ENCODE measurements at places on chromosomes 3 and 15.

DNA sequence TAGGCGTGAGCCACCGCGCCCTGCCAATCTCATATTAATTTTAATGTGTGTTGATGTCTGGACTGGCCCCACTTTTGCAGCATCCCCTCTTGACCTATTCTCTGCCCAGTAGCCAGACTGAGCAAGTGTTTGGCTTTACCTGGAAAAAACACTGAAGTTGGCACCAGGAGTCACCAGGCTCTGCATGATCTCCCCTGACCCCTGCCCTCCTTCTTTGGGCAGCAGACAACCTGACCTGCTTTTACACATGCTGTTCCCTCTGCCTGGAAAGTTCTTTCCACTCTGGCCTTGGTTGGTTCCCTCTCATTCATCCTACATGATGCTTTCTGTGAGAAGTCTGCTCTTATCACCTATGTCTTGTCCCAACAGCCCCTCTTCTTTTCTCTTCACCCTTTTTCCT is 67.9 kb upstream of the SLC2A2 start:
- no peak for DNase-seq

GRCh38 chr15:29962407-29962806 is 120.3 kb upstream of the GOLGA8J start:
- DNase-seq = no peak

GRCh38 chr15:39896846-39897245 is 23.2 kb downstream of the GPR176 start:
- no peak for DNase-seq

GRCh38 chr3:106014518-106014917 is 145.7 kb upstream of the CBLB start:
- DNase-seq = no peak

DNA sequence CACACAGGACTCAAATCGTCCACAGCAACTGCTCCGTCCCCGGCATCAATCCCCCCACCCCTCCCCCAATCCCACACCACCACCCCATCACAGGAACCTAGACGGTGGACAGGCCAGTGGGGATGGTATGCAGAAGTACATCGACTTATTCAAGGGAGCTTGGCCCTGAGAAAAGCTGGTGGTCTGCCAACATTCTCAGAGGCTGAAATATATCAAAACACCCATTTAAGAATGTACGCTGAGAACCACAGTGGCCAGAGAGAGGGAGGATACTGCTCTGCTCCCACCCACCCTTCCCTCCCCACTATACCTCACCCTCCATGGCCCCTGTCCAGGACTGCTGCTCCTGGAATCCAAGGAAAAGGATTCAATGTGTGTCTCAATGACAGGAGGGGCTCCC is 12.4 kb upstream of the USP3 start:
- no peak for DNase-seq

DNA sequence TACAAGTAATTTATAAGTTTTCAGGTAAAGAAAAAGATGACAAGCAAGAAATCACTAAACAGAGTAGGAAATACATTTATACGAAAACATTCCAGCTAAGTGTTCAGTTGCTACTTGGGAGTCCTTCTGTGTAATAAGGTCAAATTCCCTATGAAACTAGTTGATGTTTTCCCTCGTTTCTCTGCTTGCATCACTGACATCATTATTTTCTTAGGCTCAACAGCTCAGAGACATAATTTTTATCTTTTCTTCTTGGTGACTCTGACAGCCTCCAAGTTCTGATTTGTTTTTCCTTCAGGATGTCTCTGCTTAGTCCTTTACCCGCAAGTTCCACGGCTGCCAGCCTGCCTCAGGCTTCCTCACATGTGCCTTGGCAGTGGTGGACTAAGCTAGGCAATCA is 173.6 kb downstream of the P3H2 start:
- no peak for DNase-seq

GRCh38 chr15:82186719-82187406 is 75.7 kb downstream of the EFL1 start:
- DNase-seq = no peak

- DNase-seq = no peak
These were observed 789.8 kb downstream of the ROBO1 start for GRCh38 chr3:78978037-78978436.

GRCh38 chr3:195553268-195553667 is 10.1 kb upstream of the PPP1R2 start:
- DNase-seq = no peak

GRCh38 chr3:153111016-153111415 is 51.0 kb upstream of the RAP2B start:
- no peak for DNase-seq

DNA sequence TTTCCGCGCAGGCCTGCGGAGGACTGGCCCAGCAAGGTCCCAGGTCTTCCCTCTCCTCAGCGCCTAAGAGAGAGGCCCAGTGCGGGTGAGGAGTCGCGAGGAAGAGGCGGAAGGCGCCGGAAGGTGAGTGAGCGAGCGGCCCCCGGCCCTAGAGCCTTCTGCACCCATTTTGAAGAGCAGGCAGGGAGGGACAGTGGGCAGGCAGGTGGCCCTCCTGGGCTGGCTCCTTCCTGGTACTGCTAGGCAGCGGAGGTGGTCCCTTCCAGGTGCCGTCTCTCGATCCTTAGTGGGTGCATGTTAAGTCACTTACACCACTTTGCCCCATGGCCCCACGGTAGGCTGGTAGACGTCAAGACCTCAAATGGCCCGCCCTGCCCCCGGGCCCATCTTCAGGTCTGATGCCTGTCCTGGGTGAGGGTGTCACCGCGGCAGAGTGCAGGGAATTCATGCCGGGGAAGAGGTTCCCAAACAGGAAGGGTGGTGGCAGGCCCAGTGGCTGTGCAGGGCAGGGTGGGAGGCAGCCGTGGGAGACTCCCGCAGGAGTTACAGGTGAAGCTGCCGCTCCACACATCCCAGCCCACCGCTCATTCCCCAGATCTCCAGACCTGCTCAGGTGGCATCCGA is 14.4 kb downstream of the PAK6 start:
- no peak for DNase-seq

- DNase-seq = no peak
These were observed 298.3 kb downstream of the ROBO2 start for GRCh38 chr3:77338195-77338594.

GRCh38 chr3:19972054-19972453 is 25.2 kb downstream of the RAB5A start:
- no peak for DNase-seq

GRCh38 chr3:112134335-112135124 is 1.5 kb upstream of the GCSAM start:
- no peak for DNase-seq

GRCh38 chr3:16338999-16339398 is 74.0 kb downstream of the OXNAD1 start:
- DNase-seq = no peak

DNA sequence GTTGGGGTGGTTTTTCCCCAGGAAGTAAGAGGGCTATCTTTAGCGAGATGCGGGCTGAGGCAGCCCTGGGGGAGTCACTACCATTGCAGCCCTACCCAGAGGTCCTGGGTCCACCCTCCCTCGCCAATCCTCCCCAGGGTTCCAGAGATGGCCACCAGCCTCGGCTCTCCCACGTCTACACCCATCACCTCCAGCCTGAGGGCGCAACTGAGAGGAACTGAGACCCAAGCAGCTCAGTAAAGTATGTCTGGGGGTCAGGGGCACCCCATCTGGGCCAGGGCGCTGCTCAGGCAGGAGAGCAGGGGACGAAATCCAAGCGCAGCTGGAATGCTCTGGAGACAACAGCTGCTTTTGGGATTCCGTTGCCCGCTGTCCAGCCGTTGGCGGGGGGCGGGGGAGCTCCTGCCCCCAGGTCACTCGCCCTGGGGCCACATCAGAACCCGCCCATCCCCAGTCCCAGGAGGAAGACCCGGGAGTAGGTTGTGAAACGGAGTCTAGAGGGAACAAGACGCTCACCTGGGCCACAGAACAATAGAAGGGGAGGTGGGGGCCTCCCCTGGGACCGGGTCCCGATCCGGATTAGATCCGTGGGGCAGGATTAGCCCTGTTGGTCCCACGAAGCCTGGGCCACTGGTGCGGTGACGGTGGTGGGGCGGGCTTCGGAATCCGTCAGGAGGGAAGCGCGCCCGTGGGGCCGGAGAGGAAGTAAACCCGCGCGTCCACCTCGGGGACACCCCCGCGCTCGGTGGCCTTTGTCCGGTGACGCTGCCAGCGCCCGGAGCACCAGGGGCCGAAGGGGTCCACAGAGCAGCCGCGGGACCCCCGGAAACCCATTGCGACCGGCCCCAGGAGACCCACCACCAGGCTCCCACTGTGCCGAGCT is 1.4 kb upstream of the NDUFAF3 start:
- no peak for DNase-seq

DNA sequence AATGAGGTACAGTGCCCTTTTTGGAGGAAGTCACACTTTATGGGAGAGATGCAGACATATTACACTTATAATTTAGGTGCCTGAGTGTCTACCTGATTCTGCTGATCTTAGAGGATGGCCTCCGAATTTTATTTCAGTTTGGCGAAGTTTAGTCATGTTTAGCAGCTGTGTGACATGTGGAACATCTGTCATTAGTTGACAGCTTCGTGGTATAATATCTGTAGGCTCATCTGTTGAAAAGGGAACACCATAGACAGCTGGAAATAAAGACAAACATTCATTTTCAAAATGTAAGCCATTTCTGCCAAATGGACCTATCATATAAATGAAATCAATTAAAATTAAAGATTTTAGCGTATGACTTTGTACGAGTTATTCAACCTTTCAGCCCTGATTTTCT is 165.4 kb downstream of the CFAP20DC start:
- DNase-seq = no peak

GRCh38 chr3:66035763-66036477 is 2.8 kb downstream of the MAGI1 start:
- no peak for DNase-seq

- no peak for DNase-seq
These were observed 121.0 kb downstream of the SLMAP start for GRCh38 chr3:57877116-57877515.

GRCh38 chr15:75049392-75049791 is 26.0 kb downstream of the PPCDC start:
- no peak for DNase-seq

DNA sequence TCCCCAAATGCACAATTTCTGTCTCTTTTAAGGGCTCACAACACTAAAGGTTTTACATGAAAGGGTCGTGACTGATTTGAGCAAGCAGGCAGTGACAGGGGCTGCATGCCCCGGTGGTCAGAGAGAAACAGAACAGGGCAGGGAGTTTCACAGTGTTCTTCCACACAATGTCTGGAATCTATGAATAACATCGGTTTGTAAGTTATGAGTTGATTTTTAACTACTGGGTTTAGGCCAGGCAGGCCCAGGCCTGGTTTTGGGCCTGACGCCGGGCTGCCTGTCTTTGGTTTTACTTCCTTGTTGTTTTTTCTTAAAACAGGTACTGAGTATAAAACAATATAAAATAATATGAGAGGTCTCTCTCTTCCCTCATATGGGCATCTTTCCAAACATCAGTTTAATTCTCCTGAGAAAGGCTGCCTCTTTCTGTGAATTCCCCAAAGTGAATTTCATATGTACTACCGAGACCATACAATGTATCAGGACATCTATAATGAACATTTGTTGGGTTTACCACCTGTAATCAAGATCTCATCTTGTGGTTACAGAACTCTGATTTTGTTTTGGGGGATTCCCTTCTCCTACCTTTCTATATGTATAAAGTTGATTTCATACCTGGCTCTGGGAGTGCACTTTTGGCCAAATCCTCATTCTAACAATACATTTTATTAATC is 74.4 kb downstream of the CD200 start:
- DNase-seq = no peak

DNA sequence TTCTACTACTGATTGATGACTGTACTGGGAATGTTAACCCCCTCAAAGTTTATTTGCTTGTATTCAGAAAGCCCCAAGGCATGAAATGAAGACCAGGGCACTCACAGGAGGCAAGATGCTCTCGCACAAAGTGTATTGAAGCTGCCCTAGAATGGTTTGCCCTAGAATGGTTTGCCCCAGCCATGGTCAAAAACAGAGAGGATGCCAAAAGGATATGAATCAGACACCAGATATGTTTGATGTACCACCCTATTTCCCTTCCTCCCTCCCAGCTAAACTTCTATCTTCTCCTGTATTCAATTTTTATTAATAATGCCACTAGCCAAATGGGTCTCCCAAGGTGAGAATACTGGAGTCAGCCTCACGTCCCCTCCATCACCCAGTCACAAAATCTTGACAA is 101.3 kb downstream of the TMCO5A start:
- no peak for DNase-seq

DNA sequence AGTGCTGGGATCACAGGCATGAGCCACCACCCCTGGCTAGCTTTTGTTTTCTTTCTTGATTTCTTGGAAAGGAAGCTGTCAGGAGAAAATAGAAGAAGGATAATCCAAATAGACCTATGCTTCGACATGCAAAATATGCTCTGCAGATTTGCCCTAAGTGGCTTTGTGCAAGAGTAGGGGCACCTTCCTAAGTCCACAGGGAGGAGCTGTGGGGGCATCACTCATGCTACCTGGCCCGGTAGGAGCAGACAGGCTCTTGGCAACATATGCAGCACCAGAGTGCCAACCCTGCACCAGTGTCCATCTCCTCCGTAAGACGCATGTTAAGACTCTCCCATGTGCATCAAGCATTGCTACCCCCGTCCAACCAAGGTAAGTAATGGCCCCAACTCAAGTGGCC is 190.7 kb upstream of the UBE2E1 start:
- no peak for DNase-seq

GRCh38 chr3:170482199-170482598 is 63.5 kb downstream of the CLDN11 start:
- no peak for DNase-seq

- DNase-seq = no peak
These were observed 93.2 kb downstream of the ZNF280D start for GRCh38 chr15:56640127-56640526.

All from stimulated activated CD8-positive, alpha-beta memory T cell treated with anti-CD3 and anti-CD28 coated beads, Interleukin-4, amount 100 ng/mL, for 1 hour (primary cell).